Hematopoietic multipotent progenitor cell (in vitro differentiated cells): ENCODE measurements at places on chromosomes 6 and 20. TPM values are rescaled to one million over a fixed set of nuclear protein-coding genes. Genes with fewer than 3 reads are reported as not detected.

Gene CST8
- not detected for total RNA-seq

Gene CNR1
- under 0.01 TPM for total RNA-seq

Gene BRPF3
- total RNA-seq, result 10.5 TPM

Gene BIRC7
- not detected for total RNA-seq

Gene TPBG
- total RNA-seq, result 4.6 TPM

Gene CST4
- not detected for total RNA-seq

DNA sequence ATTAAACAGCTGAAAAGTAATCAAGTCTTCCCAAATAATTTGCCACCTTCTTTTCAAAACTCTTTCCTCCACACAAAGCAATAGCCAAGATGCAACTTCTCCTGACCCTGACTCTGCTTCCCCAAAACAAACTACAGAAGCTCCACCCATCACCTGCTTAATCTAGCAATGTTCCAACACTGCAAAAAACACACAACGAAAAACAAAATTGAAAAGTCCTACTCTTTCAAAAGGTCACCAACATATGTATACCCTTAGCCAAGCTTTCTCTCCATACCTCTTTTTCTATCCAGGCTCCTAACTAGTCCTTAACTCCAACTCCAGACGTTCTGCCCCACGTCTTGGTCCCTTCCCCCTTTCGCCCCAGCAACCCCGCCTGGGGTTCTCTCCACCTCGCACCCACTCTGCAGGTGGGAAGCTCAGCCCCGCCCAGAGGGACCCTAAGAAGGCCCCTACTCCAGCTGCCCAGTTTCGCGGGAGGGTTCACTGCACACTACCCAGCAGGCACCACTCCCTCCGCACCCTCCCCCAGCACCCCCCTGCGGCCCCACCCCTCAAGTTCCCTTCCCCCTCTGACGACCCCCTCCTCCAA lies 717 bp downstream of the CSNK2A1 start:
- DNase-seq, result peak; percentile 26

DNA sequence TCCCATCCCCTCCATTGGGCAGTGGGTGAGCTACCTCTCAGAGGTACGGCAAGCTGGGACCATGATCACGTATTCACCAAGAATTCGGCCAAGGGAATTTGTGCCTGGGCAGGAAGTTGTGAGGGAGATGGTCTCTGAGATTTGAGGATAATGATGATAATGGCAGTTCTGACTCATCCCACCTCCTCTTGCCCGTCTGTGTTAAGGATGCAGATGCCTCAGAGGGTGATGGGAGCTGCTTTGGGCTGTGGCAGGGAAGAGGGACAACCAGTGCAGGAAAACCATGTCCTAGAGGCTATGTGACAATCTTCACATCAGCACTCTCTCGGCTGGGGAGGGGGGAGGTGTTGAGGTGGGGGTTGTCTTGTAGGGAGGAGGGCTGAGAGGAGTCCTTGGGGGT lies 4.3 kb downstream of the TGM6 start:
- no peak for DNase-seq

- DNase-seq, result no peak
Measured at GRCh38 chr6:141321493-141322347, 811.0 kb upstream of the GJE1 start.

DNA sequence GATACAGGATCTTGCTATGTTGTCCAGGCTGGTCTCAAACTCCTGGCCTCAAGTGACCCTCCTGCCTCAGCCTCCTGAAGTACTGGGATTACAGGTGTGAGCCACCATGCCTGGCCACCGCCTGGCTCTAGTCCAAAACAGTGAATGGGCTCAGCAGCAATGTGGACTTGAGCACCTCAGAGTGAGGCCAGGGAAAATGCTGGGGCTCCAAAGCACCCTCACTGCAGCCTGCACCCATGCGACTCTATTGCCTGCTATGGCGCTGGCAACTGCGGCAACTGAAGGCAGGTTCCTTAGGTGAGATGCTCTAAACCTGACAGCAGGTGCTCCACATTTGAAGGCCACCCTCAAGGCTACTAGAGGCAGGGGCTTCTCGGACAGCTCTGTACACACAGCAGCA lies 26.5 kb downstream of the MAP1LC3A start:
- DNase-seq, result no peak

DNA sequence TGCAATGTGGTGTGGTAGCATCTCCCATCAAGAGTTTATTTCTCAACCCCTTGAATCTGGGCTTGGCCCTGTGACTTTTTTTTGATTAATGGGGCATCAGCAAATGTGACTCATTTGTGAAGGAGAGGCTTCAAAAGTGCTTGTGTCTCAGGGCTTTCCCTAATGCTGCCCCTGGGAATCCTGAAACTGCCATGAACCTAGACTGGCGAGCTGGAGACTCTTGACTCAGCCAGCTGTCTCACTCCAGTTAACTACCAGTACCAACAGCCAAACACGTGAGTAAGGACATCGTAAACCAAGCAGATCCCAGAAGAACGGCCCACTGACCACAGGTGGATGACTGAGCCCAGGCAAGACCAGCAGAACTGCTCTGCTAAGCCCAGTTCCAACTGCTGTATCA lies 72.8 kb upstream of the ADTRP start:
- no peak for DNase-seq

DNA sequence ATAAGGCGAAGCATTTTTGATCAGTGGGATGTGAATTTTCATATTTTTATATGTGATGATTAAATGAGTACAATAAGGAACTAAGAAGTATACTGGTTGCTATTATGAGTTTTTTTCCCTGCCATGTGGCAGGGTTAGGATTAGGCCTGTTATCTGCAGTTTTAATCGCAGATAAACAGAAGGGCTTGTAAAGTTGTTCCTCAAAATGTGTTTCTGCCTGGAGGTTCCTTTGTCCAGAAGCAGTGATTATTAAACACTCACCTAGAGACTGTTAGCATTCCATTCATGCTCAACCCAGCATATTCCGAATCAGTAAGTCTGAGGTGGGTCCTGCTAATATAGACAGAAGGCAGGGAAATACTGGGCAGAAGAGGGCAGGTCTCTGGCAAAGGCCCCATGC lies 316.0 kb downstream of the CLIC5 start:
- DNase-seq, result no peak

DNA sequence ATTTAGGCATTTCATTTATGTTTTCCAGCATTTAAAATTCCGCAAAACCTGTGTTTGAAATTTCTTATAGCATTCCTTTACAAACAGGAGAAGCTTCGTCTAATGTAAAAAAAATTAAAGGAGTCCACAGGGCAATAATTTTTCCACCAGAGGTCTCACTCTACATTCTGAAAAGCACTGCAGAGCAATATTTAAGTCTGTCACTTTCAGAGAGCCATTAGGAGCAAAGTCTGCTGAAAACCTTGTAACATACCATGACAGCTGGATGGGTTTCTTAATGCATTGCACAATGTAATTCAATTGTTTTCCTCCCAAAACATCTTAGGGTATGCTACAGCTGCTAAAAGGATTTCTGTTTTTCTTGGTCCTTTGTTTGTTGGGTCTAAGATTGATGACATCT lies 18.0 kb downstream of the BAG2 start:
- DNase-seq, result no peak

- DNase-seq, result no peak
Measured at GRCh38 chr20:6735942-6736845, 31.3 kb upstream of the BMP2 start.

DNA sequence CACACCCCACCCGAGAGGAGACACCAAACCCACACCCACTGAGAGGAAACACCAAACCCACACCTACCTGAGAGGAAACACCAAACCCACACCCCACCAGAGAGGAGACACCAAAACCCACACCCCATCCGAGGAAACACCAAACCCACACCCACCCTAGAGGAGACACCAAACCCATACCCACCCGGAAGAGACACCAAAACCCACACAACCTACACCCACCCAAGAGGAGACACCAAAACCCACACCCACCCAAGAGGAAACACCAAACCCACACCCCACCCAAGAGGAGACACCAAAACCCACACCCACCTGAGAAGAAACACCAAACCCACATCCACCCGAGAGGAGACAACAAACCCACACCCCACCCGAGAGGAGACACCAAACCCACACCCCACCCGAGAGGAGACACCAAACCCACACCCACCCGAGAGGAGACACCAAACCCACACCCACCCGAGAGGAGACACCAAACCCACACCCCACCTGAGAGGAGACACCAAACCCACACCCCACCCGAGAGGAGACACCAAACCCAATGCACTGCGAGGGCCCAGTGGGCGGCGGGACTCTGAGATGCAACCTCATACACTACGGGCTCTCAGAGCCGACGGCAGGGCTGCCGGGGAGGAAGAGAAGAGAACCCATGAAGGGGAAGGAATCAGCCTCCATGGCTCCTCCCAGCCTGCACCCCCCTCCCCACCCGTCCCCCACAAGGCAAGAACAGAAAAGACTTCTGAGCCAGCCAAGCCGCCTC lies 83.3 kb downstream of the TAF4 start:
- DNase-seq, result no peak

GRCh38 chr6:126312013-126312665 lies 27.8 kb upstream of the CENPW start:
- peak; percentile 34 for DNase-seq

GRCh38 chr6:20001286-20001685 lies 164.1 kb downstream of the ID4 start:
- no peak for DNase-seq

DNA sequence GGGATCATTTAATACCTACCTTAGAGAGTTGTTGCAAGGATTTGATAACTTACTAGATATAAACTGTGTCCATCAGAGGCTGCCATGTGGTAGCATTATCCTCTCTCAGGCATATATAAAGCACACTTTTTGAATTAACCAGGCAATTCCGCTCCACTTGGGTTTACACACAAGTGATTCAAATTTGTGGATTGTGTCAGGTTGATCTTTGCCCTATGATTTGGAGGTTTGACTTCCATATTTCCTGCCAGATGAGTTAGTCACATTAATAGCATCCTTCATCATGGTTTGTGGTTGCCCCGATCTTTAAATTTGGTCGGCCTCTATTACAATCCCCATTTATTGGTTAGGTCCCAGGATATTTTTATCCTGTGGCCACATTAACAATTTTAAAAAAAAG lies 44.8 kb upstream of the CTAGE9 start:
- DNase-seq, result no peak

DNA sequence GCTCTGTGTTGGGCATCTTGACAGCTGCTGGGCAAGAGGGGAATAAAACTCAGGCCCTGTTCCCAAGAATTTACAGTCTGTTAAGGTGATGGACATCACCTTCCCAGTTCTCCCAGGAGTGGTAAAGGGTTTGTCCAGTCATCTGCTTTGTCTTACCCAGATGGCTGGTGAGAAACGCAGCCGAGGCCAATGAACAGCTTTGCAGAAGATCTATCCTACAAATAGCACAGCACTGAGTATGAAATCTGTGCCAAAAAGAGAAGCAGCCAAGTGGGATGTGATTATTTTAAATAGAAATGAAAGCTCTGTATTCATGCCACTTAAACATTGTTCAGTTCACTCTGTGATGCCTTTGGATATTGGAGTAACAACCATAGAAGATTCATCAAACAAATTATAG lies 132.7 kb upstream of the SLC22A16 start:
- DNase-seq, result no peak

DNA sequence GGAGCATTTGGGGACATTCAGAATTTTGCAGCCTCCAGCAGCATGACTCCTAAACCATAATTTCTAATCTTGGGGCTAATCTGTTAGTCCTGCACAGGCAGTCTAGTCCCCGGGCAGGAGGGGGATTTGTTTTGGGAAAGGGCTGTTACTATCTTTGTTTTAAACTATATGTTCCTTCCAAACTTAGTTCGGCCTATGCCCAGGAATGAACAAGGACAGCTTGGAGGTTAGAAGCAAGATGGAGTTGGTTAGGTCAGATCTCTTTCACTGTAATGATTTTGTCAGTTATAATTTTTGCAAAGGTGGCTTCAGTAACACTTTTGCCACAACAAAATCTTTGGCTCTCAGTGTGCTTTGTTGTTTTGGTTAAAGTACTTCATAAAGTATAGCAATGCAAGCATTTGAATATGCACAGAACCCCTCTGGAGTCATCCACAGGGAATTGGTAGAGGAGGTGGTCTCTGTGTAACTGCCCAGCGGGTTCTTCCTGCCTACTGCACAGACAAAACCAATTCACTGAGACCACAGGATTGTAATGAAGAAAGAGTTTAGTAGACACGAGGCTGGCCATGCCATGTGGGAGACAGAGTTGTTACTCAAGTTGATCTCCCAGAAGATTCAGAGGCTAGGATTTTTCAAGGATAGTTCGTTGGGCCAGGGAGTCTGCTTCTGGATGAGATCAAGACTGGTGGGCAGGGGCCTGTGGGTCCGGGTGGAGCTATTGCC lies 224.1 kb upstream of the MYLIP start:
- no peak for DNase-seq

DNA sequence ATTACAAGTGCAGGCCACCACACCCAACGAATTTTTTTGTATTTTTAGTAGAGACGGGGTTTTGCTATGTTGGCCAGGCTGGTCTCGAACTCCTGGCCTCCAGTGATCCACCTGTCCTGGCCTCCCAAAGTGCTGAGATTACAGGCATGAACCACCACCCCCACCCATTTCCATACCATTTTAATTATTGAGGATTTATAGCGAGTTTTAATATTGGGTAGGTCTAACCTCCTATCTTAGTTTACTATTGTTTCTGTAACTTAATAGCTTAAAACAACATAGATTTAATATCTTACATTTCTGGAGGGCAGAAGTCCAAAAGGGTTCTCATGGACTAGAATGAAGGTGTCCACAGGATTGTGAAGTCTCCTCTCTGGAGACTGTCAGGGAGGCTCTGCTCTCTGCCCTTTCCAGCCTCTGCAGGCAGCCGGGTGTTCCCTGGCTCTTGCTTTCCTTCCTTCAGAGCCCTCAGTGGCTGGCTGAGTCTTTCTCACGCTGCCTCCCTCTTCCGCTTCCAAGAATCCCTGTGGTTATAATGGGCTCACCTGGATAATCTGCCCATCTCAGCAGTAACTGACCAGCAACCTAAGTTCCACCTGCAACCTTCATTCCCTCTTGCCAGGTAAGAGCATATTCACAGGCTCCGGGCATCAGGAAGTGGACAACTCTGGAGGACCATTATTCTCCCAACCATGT lies 18.6 kb upstream of the BCAS4 start:
- no peak for DNase-seq

GRCh38 chr6:119426619-119427018 lies 77.1 kb upstream of the MAN1A1 start:
- no peak for DNase-seq

GRCh38 chr6:121694801-121695251 lies 259.4 kb downstream of the GJA1 start:
- no peak for DNase-seq

DNA sequence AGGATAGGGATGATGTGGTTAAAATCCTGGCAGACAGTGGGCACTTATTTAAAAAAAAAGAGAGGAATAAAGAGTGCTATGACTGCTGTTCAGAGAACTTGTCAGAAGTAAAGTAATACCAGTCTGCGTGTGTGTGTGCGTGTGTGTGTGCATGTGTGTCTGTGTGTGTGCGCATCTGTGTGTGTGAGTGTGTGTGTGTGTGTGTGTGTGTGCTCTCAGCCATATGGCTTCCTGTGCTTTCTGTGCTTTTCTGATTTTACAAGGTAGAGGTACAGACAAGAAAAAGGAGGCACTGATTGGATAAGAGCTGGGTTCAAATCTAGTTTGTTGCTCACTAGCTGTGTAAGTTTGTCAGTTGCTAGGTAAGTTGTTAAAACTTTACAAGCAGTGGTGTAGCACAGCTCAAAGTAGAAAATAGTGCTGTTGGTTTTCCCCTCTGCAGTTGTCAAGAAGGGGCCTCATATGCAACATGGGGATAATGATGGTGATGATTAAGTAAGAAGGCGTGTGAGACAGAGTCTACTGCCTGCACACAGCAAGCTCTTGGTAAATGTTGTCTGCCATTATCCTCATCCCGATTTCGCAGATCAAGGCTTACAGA lies 155.3 kb upstream of the ZNF217 start:
- no peak for DNase-seq
